ENCODE measurements at places on chromosomes 12 and 14.

GRCh38 chr12:3010214-3010930 lies 51.2 kb downstream of the TEAD4 start:
- no peak for DNase-seq

DNA sequence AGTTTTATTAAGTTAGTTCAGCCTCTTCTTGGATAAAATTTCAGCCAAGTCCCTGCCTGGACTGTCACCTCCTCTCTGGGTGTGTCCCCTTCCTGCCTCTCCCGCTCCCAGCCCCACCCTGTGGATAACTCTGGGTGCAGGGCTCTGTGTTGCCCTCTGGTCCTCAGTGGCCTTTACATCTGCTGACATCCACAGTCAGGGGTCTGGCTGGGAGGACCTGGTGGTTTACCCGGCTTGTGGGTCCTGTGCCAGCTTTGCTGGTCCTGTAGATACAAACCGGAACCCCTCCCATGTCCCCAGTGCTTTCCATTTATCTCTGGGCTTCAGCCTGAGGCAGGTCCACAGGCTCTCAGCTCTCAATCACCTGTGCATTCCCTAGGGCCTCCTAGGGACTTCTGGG lies 28.9 kb upstream of the PLEKHG3 start:
- DNase-seq, result no peak

DNA sequence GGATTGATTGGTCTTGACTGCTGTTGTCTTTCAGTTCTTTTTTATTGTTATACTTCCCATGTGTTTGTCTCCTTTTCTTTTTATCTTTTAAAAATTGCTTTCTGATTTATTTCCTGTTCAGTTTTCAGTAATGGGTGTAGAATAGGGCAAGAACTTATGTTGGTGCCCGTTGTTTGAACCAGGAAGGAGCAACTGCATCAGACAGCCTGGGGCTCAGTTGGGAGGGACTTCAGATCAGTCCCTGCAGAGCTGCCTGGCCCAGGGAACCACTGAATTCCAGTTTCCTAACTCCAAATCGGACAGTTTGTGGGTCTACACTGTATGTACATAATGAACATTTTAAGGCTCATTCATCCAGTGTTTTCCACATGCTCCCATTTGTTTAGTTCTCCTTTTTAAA lies 64.9 kb downstream of the FBXO34 start:
- DNase-seq, result no peak

GRCh38 chr12:31406345-31406744 lies 80.4 kb upstream of the SINHCAF start:
- no peak for DNase-seq

GRCh38 chr12:128690641-128691040 lies 133.1 kb downstream of the SLC15A4 start:
- peak; percentile 59 for DNase-seq

GRCh38 chr14:94897082-94897481 lies 127.2 kb upstream of the GSC start:
- DNase-seq, result no peak

- no peak for DNase-seq
These were observed at the start of gene BIN2 for GRCh38 chr12:51323966-51324895. Gene BIN2 (minus strand): TSS chr12:51324174. CDS start chr12:51324102, 72 bp downstream.

DNA sequence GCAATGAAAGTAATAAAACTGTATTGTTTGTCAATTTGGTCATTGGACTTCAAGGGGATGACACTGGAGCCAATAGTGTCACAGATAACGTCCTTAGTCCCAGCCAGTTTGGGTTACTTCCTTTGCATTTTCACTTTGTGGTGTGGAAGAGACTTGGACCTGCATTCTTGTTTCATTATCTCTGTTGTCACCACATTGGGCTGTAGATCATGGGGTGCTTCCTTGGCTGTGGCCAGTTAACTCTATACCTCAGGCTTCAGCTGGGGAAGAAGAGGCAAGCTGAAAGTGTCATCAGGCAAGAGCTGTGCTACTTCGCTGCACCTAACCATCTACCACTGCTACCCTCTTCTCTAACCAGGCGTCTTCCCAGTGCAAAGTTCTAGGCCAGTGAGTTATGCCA lies 15.1 kb upstream of the CISTR start:
- no peak for DNase-seq

DNA sequence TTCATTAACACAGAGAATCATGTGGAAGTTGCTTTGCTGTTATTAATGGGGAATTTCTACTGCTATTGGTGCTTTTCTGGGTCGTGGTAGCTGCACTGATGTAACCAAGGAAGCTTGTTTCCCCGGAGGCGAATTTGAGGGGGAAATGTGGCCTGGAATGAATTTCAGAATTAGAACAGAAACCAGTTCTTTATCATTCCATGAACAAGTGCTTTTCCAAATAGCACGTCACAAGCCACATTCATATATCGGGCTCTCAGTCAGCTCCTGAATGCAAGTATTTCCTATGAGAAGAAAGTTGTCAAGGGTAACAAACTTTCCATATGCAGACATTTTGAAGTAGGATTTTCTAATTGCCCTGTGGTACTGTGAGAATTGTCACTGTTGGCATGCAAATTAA lies 1353.2 kb downstream of the AACS start:
- no peak for DNase-seq

GRCh38 chr14:104813286-104813685 lies 12.4 kb downstream of the ZBTB42 start:
- no peak for DNase-seq

DNA sequence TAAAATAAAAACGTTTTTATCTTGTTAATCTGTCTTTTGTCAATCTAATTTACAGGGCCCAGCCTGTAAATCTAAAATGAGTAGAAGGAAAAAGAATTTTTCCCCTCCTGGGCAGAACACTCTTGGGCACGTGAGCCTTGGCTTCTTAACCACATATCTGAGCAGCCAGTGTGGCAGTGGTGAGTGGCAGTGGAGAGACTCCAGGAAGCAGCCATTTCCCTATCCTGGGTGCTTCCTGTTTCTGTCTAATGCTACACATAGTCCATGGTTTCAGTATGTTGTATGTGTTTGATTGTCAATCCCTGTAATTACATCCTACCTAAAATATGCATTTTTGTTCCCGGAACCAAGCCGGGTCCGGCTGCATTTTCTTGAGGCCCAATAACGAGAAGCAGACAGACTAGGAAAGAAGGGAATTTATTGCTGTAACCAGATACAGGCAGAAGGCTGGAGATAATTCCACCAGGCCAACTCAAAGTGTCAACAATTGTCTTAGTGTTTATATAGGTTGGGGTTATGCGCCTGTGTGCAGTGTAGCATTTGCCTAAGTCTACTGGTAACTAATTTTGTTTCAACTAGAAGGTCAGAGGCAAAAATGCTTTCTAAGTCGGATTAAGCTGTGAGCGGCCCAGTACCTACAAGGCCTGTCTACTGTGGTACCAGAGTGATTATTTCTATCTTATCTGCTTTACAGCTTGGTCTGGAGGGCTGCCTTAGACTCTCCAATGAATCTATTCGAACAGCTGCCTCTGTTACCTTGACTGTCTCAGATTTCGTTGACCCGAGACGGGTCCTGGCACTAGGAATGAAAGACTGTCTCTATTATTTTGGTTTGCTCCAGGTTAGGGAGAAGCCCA lies 82.4 kb upstream of the RESF1 start:
- DNase-seq, result peak; percentile 20

- no peak for DNase-seq
These were observed 10.2 kb downstream of the VASH1 start for GRCh38 chr14:76771437-76771980.

DNA sequence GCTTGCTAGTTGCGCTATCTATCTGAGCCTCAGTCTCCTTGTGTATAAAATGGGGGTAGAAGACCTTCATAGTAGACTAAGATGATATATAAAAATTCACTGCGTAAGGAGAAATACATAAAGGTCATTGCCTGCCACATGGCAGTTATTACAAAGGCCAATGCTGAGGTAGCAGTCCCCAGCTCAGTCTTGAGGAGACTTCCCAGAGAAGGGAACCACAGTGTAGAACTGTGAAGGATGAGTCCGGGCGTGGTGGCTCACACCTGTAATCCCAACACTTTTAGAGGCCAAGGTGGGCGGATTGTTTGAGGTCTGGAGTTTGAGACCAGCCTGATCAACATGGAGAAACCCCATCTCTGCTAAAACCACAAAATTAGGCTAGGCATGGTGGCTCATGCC lies 17.1 kb upstream of the SP7 start:
- no peak for DNase-seq

- no peak for DNase-seq
These were observed 96.8 kb downstream of the IPO8 start for GRCh38 chr12:30598889-30599288.

- DNase-seq, result no peak
These were observed 183.9 kb upstream of the PWP1 start for GRCh38 chr12:107501681-107502080.

GRCh38 chr12:6603095-6603567 lies 4.0 kb downstream of the CHD4 start:
- DNase-seq, result peak; percentile 95

- DNase-seq, result no peak
These were observed 190.8 kb downstream of the SLC5A8 start for GRCh38 chr12:101019201-101019600.

- DNase-seq, result no peak
These were observed 424.0 kb upstream of the GARIN6 start for GRCh38 chr12:99223579-99223978.

- DNase-seq, result no peak
These were observed 6.4 kb downstream of the DICER1 start for GRCh38 chr14:95150910-95151309.

- DNase-seq, result no peak
These were observed 109.0 kb downstream of the LRIG3 start for GRCh38 chr12:58811346-58811745.

DNA sequence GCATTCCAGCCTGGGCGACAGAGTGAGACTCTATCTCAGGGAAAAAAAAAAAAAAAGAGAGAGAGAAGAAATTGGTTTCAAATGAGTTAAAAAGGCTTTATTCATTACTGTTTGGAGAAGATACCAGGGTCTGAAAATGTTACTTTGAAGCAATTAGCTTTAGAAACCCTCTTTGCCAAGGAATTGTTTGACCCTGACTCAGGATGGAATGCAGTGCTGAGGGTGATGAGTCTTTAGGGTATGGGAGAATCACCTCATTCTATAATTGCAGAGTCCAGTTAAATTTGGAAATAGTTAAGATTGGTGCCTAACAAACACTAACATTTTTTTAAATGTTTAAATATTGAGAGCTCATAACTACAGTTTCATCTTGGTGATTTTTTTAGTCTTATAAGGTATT lies 13.3 kb downstream of the RAP1B start:
- DNase-seq, result no peak

DNA sequence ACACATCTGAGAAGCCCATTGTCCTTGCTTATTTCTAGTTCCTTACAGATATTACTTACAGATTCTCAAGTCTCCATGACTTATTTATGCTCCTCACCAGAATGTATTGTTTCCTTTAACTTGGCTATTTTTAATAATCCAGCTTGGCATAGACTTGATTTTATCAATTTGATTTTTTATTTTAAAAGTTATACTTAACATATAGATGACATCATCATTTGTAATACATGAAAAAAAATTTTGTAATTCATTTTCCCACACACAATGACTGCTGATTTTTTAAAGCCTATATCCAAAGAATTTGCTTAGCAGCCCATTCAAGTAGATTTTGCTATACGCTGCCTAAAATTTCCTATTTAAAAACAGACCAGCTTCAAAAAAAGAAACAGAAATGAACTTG lies 39.8 kb downstream of the PTPRR start:
- DNase-seq, result no peak

DNA sequence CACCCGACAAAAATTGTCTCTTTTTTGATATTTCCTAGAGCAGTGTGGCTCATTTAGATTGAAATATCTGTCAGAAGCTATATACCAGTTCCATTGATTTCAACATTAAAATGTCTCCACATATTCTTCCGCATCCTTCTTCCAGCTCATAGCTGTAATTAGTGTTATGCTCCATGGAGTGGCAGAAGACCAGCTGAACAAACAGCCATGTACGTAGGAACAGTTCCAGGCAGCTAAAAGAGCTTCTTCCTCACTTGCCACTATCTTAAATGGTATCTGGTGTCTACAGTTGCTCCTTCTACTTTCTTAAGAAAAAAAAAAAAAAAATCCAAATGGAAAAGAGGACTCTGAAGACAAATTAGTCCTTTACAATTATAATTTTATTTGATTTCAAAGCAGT lies 848.0 kb downstream of the DIO2 start:
- DNase-seq, result no peak

- DNase-seq, result no peak
These were observed 131.9 kb downstream of the PIWIL1 start for GRCh38 chr12:130469552-130469951.

GRCh38 chr14:77107228-77107627 lies 9.2 kb downstream of the CIPC start:
- DNase-seq, result no peak

GRCh38 chr14:83096092-83096491 lies 1562.4 kb upstream of the SEL1L start:
- DNase-seq, result no peak

DNA sequence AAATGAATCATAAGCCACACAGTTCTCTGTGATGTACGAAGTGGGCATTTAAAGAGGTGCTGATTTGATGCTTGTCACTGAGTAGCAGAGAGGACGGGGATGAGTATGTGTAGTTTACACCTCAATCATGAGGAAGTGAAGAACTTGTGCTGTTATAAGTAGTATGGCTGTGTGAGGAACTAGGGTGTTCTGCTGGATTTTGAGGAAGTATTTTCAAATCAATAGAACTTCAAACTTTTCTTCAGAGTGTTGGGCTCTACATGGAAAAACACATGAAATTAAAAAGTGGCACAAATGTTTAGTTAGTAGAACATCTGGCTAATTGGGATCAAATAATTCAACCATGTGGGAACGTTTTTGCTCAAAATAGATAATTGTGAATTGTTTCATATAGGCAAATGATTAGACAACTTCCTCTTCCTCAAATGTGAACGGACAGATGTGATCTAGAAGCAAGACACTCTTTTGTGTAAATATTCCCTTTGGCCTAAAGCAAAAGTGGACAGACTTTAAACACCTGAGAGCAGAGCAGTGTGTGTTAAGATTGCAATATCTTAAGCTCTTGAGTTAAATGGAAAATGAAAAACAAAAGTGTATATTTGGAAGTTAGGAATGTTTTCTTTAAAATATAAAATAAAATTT lies 168.5 kb downstream of the NAV3 start:
- DNase-seq, result no peak

DNA sequence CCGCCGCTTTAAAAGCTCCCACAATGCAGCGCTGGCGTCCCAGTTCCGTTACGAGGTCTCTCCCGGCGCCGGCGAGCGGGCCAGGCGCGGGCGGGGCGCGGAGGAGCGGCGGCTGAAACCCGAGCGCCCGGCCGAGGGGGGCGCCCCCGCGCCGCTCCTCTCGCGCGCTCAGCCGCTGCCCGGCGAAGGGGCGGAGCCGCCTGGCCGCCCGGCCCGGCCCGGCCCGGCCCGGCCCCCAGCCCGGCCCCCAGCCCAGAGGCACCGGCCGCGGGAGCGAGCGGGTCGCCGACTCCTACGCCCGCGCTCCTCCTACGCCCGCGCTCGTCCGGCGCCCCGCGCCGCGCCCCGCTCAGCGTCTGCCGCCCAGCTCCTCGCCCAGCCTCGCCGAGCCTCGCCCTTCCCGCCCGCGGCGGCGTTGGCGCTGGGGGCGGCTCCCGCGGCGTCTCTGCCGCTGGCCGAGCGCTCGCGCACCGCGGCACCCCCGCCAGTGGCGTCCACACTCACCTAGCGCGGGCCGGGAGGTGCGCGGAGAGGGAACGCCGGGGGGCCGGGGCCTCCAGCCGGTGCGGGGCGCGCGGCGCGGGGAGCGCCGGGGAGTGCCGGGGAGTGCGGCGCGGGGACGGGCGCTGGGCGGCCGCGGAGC lies at the start of gene RASSF8:
Gene RASSF8, plus strand, starts transcription at position 255 of the 643 bp plus-strand sequence. CDS start 96,662 bp downstream, outside the sequence.
- peak; percentile 84 for DNase-seq

GRCh38 chr14:105091517-105092170 lies 26.4 kb upstream of the GPR132 start:
- DNase-seq, result no peak

Measured in NCI-H82 (cell line).